ENCODE measurements at places on chromosomes 7 and 10.

DNA sequence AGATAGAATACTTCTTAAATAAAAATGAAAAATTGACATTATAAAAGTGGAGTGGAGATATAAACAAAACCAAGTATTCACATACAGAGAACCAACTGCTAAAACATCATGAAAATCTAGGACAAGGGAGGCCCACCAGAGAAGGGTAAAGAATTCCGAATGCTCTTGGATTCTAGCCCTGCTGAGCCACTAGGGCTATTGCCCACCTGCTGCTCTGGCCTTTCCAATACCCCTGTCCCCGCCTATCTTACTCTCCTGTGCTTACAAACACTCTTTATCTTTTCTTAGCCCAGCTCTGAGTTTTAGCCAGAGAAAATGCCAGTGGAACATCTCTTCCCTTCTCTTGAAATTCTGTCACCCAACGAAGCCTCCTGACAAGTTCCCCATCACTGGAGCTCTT, 100.3 kb downstream of the MACC1 start:
- no peak for DNase-seq

GRCh38 chr7:122886357-122887081, at the start of gene CADPS2:
Gene CADPS2, minus strand, starts transcription at chr7:122886460. Its CDS starts 123 bp downstream, at chr7:122886337.
- DNase-seq = no peak

GRCh38 chr10:114045136-114046086, 1.7 kb downstream of the ADRB1 start:
- no peak for DNase-seq

DNA sequence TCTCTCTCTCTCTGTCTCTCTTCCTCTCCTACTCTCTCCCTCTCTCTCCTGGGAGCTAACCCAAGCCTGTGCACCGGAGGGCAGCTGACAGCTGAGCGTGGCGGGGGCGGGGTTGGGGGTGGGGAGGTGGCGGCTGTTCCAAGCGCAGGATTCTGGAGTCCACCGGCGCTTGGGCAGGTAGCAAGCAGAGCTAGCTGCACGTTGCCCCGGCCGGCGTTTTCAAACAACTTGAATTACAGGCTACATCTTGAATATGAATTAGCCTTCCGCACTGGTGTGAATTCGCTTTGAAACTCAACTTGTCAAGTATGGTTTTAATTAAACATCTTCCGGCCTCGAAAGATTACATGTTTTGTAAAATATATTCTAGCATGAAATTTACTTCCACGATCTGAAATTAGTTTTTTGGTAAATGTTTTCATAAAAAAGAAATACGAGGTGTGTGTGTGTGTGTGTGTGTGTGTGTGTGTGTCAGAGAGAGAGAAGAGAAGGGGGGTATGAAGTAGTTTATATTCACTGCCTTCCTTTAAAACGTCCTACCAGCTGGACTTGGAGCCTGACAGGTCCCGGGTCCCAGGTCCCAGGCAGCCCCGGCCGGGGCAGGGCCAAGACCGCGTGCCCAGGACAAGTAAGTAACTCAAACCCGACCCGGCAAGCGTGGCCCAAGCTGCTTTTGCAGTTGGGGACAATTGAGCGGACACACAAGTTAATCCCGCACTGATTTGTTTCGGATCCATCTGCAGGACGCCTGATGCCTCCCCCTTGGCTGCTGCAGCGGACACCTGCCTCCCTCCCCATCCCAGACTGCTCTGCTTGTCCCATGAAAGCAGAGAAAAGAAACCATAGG, 9.0 kb upstream of the DLX6 start:
- no peak for DNase-seq

DNA sequence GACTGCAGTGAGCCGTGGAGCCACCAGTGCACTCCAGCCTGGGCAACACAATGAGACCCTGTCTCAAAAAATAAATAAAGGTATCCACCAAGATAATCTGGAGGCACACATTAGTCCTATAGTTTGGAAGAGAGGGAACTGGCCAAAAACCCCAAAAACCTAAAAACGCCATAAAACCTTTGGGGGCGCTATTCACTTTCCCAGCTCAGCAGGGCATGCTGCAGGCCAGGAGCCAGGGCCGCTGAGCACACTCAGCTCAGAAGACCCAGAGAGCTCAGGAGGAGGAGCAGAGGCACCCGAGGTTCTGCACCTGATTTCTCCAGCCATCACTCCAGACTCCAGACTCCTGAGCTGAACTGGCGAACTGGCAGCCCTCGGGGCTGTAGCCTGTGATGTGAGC, 167.2 kb upstream of the IMMP2L start:
- no peak for DNase-seq

GRCh38 chr10:28520346-28520745, 12.6 kb upstream of the WAC start:
- no peak for DNase-seq

GRCh38 chr10:103265717-103266329, 11.1 kb upstream of the INA start:
- no peak for DNase-seq

DNA sequence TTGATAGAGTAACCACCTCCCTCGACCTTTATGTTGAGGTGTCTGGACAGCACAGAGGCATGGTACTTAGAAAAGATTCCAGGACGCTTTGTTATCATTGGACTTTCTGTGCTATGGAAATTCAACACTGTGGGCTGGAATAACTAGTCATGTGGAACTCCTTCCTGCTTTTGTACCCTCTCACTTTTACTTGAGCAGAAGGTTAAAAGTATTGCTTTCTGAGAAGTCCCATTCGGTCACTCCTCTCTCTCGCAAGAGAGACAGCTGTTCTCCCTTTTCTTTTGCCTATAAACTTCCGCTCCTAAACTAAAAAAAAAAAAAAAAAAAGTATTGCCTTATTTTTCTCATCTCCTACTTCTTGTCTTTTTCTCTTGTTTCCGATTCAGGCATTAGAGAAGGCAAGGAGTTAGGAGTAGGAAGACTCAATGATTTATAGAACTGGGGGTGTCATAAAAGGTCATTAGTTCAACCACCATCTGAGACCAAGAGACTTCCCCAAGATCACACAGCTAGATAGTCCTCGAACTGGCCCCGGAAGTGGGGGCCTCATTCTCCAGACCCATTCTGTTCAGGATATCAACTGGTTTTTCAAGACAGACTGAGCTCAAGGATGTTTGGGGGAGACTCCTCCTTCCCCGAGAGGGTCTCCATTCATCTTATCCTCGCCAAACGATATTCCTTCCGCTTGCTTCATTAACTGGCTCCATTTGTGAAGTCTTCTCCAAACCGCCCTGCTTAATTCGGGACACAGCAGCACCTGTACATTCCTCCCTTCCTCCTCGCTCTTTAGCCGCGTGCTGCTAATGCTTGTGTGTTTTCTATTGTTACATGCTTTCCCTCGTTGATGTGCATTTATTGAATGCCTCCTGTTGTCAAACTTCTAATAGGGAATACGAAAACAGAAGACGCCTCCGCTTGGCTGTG, 995 bp upstream of the INPP5F start:
- no peak for DNase-seq

DNA sequence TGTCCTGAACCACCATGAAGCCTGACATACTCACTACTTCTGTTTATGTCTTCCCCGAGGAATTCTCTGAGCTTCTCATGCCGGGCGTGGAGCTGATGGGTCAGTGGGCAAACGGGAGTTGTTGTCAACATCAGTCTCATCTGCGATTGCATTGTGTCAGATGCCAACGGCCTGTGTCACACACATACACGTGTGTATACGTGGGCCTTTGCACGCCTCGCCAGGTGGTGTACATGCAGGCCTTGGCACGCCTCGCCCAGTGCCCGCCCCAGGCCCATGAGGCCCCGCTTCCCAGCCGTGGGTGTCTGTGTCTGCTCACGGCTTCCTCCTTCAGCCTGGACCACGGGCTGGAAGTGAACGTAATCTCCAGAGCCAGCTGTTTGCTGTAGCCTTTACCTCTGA, 7.5 kb upstream of the CSGALNACT2 start:
- DNase-seq = no peak

DNA sequence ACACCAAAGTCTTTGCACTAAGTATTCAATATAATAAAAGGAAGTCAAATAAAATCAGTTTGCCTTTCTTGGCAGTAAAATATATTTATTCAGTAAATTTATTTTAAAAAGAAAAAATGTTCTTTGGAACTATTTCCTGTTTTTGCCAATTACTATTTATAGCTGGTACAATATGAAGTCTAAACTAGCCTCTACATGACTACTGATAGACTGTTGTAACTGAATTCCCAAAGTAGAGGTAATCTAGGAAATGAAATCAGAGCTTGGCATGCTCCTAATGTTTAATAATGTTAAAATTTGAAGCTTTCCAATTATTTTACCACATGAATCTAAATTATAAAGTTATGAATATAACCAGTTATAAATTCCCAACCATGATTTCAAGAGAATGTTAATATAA, 385.5 kb downstream of the SEMA3D start:
- DNase-seq = no peak

- DNase-seq = no peak
Measured at GRCh38 chr10:130923596-130923995, 387.9 kb downstream of the TCERG1L start.

GRCh38 chr10:23910291-23910690, 298.6 kb upstream of the KIAA1217 start:
- no peak for DNase-seq

GRCh38 chr7:100087055-100087750, 1.6 kb upstream of the COPS6 start:
- no peak for DNase-seq

DNA sequence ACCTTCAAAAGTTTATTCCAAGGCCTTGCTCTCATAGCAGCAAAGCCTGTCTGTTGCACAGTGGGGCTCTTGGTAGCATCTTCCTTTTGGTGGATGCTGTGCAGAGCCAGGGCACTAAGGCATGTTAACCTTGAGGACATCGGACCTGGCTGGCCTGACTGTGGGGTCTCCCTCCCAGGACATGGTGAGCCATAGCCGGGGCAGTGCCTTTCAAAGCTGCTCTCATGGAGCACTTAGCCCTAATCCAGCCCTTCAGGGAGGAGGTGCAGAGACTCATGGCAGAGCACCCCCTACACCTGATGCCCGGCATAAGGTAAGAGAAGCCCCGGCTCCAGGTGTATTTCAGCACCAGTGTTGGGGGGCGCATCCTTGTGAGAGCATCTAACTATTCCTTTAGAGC, 941.4 kb upstream of the ZNF722 start:
- DNase-seq = no peak

DNA sequence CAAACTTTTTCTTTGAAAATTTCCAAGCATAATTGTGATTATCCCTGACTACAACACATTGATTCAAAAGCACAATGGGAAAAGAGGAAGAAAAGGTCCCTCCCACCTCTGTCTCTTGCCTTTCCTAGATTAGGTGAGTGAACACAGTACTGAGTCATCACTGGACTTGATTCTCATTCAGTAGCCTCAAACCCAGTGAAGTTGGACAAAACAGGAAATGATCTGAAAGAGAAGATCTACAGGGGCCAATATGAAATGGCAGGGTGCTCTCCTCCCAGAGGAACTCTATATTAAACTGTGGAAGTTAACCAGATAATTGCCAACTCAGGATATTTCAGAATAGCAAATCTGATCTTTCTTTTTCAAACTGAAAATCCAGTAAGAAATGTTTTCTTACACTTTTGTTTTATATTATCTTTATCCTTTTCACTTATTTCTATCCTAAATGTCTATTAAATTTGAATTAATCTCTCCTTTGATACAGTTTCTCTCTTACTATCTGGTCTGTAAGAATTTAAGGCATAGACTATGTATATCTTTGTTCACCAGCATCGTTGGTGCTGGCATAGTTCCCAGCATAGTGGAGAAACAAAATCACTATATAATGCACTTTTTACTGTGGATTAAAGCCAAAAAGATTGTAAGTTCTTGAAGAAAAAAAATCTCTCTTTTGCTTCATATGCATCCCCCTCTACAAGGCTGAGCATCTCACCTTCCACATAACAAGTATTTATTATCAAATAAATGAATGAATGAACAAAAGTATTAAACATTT, 41.4 kb upstream of the IKZF1 start:
- DNase-seq = no peak
